Dermis microvascular lymphatic vessel endothelial cell (primary cell): ENCODE measurements at places on chromosomes 3 and 15.

GRCh38 chr15:99359769-99360168 lies 108.5 kb downstream of the LRRC28 start:
- no peak for DNase-seq

DNA sequence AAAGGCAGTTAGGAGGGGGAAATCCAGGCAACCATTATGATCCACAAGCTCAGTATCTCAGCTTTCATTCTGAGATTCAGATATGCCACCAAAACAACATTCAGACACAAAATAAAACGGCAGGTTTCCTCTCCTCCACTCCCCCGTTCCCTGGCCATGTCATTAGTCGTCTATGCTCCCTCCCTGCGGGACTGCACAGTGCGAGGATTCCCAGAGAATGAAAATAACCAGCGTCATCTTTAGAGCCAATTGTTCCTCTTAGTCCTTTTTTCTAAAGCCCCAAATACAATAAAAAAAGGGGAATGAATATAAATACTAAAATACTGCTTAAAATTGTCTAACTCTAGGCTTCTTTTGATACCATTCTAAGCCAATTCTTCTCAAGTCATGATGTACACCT lies 7.8 kb upstream of the SLCO3A1 start:
- no peak for DNase-seq

GRCh38 chr15:65819563-65819960 lies 27.5 kb upstream of the DENND4A start:
- peak; percentile 65 for DNase-seq

DNA sequence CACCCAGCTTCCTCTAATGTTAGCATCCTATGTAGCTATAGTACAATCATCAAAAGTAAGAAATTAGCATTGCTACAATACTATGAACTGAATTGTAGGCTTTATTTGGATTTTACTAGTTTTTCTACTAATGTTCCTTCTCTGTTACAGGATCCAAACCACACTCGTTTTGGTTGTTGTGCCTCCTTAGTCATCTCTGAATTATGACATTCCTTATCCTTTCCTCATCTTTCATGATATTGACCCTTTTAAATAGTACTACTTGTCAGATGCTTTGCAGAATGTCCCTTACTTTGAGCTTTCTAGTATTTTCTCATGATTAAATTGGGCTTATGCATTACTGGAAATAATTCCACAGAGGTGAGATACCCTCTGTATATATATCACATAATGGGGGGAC lies 265.4 kb downstream of the VPS13C start:
- no peak for DNase-seq

- no peak for DNase-seq
These were observed 99.9 kb downstream of the SLCO3A1 start for GRCh38 chr15:91953432-91953831.

- DNase-seq: no peak
These were observed at the start of gene SLC6A11 for GRCh38 chr3:10816019-10816862. SLC6A11 (plus strand) TSS chr3:10816228; CDS start chr3:10816266, 38 bp downstream.

DNA sequence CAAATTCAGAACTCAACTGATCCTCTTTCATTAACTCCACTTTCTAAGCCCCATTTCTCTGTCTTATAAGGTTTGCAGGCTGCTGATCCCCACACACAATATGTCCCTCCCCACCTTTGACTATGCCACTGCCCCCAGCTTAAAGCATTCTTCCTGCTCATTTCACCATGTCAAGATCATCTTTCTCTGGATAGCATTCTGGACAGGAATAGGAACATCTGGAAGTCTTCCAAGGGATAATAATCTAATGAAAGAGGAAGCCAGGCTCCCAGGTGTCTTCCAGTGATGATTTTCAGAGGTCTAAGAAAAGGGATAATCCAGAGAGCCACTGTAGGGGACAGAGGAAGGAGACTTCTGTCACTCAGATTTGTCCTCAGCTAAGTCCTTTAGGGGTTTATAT lies 54.6 kb upstream of the GALNT15 start:
- no peak for DNase-seq

DNA sequence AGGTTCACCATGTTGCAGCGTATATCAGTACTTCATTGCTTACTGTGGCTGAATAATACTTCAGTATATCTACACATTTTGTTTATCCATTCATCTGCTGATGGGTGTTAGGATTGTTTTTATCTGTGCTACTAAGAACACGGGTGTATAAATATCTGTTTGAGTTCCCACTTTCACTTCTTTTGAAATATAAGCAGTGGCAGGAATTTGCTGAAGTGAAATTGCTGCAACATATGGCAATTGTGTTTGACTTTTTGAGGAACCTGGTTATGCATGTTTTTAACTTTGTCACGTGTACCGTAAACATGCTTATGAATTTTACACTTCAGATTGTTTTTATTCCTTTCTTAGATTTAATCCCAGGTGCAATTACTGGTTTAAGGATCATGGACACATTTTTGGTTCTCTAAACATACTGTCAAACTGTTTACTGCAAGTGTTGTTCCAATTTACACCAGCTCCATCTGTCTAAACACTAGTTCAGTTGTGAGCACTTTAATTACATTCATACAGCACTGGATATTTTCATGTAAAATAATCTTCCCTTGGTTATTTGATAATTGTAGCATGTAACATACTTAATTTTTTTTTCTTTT lies 23.1 kb downstream of the TRAK1 start:
- DNase-seq: no peak

DNA sequence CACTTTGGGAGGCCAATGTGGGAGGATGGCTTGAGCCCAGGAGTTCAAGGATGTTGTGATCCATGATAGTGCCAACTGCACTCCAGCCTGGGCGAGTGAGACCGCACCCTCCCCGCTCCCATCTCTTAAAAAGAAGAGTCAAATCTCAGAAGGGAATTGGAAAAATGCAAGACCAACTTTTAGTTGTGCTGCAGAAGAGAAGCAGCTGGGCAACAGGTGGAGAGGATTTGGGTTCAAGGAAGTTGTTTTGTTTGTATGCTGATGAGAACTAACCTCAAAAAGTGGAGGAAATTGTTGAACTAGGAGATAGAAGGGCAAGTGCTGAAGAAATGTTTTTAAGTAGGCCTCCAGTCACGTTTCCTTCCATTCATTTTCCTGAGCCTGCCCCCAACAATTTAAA lies 12.8 kb upstream of the PDCD7 start:
- DNase-seq: no peak

DNA sequence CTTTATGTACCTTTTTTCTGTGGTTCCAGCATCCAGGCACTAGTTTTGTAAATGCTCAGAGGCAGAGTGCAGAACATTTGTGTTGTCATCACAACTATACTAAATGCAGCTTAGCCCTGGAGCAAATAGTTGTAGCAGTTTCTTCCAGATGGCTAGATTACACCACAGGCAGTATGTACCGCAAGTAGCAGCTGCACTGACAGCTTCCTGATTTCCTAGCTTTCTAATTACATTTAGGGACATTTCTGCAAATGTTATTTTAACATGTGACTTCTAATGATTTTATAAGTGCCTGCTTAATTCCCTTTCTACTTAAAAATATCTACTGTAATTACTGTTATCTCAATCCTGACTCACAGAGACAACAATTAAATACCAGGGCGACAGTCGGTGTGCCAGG lies 106.5 kb downstream of the NR2E3 start:
- DNase-seq: no peak

DNA sequence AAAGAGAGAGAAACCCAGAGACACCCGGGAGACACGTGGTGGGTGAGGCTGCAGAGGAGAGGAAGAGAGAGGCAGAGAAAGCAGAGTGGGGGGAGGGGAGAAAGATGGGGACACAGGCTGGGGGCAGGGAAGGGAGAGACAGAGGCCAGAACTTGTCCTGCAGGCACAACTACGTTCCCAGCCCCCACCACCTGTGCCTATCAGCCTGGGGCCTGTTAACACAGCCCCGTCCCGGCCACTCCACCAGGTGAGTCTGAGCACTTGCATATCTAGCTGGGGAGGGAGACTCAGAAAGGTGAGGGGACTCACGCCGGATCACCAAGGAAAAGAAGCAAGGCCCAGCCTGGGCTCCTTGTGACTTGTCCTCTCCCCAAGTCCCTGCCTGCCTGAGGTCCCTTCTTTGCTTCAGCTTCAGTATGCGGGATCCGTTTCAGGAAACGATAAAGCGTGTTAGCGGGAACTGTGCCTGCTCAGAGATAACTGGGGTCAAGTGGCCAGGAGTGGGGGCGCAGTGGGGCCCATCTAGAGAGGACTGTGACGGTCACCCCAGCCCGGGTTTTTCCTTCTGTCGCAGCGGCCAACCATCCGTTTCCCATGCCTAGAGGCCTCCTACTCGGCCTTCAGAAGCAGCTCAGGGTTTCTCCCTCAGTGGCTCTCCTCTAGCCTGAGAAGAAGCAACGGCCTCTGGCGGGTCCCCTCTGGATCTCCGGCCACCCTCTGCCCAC lies 10.3 kb downstream of the LINGO1 start:
- no peak for DNase-seq

- no peak for DNase-seq
These were observed 65.5 kb upstream of the FILIP1L start for GRCh38 chr3:100179692-100180349.

GRCh38 chr3:5022966-5023776 lies 43.9 kb downstream of the BHLHE40 start:
- DNase-seq: peak; percentile 52

- no peak for DNase-seq
These were observed 747 bp downstream of the NSUN3 start for GRCh38 chr3:94063496-94064119.

- no peak for DNase-seq
These were observed 25.9 kb downstream of the WNT7A start for GRCh38 chr3:13853978-13854296.

DNA sequence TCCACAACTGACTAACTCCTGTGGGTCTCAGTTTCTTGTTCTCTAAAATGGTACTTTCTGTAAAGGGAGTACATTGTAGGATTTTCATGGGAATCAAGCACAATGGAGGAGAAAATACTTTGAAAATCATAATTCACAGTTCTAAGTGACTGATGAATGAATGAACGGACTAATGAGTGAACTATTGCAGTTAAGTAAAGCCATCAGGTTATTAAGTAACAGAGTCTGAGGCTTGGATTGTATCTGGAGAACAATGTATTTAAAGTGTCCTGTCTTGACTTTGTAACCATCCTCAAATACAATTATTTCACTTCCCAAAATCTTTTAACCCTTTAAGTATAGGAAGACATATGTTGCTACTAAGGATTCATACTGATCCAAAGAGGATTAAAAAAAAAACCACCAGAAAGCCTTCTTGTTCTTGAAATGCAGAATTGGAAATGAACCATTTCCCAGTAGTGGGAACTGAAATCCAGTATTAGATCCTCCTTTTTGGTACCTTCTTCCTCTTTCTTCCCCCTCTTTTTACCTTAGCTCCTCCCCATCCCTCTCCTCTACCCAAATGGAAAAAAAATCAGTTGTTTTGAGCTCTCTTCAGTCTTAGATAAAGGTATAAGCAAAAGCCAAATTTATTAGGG lies 13.2 kb upstream of the BCL6 start:
- no peak for DNase-seq
